Activated naive CD4-positive, alpha-beta T cell (primary cell): ENCODE measurements at places on chromosomes 2 and 18.

DNA sequence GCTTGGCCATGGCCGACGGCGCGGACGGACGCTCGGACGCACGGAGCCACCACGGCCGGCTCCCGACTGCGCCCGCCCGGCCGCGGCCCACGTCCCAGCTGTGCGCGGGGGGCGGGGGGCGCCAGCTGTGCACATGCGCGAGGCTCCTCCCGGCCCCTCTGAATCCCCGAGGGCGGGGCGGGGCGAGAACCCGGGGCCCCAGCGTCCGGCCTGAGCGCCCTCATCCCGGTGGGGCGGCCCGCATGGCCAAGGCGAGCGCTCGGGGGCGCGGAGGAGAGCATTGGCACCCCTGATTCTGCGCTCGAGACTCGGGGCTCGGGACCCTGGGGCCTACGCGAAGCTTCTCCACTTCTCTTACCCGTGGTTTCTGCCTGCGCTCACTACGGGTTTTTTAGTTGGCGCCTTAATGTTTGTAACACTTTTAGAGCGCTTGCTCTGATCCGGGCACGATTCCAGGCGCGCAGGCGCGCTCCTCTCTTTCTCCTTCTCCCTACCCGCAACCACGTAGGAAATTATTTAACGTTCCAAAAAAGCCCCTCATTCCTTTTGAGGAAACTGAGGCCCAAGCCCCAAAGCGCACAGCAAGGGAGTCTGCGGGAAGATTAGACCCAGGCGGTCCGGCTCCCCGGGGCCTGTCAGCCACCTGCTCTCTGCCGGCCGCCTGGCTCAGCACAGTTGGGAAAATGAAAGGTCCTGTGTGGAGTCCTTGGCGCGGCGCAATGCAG is at the start of gene PXDN:
PXDN (minus strand) TSS at position 70 of the 725 bp plus-strand sequence; CDS start at position 10, 60 bp downstream.
- DNase-seq = no peak

GRCh38 chr2:55965966-55966365 is 42.4 kb upstream of the EFEMP1 start:
- no peak for DNase-seq

DNA sequence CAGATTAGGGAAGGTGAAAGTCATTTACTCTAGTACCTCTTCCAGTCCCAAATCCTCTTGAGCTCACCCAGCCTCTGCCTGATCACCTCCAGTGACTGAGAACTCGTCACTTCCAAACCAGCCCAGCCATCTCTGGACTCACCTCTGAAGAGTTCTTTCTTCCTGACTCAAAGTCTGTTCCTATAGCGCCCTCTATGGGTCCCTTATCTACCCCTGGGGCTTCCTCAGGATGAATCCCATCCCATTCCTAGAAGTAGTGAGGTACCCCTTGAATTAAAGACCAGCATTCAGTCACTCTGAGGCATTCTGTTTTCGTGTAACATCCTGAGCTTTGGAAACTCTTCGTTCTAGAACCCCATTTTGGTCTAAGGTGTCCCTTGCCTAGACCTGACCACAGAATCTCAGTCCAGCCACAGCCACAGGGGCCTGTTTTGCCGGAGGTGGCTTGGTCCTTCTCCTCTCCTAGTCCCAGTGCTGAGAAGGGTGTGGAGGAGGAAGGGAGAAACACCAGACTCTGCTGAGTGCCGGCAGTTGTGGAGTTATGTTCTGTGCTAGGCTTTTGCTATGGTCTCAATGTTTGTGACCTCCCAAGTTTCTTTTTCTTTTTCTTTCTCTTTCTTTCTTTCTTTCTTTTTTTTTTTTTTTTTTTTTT is 32.7 kb downstream of the SIX3 start:
- DNase-seq = no peak

DNA sequence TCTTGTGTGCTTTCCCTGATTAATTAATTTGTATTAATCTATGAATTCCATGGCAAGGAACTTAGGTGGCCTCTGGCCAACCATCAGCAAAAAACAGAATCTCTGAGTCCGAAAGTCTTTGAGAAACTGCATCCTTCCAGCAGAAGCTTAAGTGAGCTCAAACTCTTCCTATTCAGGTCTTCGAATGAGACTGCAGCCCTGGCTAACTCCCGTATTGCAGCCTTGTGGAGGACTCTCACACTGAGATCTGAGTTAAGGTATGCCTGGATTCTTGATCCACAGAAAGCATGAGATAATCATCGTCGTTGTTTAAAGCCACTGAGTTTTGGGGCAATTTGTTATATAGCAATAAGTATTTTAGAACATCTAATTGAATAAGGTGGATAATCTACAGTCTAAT is 1143.9 kb upstream of the NXPH2 start:
- DNase-seq = no peak

GRCh38 chr2:239689985-239690384 is 289.2 kb upstream of the HDAC4 start:
- DNase-seq = no peak

- no peak for DNase-seq
Measured at GRCh38 chr2:138249207-138249606, 252.4 kb upstream of the SPOPL start.

DNA sequence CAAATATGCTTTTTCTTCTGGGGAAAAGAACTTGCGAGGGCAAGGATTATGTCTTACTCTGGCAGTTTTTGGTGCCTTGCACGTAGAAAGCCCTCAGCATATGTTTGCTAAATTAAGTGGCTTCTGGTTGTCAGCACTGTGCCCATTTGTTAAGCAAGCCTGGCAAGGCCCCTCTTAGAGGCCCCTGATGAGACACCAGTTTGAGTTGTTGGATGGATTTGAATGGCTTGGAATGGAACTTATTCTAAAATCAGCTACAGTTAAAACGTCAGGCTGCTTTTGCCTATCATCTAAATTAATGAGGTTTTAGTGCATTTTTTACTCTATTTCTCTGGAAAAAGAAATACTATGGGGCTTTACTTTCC is 28.2 kb downstream of the TMEM182 start:
- DNase-seq = no peak

- no peak for DNase-seq
Measured at GRCh38 chr2:242011516-242011915, 142.0 kb downstream of the RTP5 start.

GRCh38 chr18:11998193-11998592 is 16.9 kb downstream of the IMPA2 start:
- DNase-seq = no peak

DNA sequence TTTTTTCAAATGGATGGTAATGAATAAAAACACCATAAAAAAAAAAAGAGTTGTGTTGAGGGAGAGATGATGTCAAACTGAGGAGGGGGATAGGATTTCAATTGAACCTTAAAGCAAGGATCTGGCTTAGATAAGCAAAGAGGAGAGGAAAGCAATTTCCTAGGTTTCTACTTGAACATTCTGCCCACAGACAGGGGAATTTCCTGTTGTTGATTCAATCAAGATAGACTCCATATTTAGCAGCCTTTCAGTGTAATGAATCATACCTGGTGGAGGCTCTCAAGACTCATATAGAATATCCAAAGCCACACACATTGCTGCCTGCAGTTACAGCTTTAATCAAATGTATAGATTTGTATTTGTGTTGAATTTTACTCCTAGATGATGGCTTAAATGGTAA is 294.4 kb upstream of the PIK3C3 start:
- no peak for DNase-seq

GRCh38 chr2:85650456-85650855 is 17.5 kb downstream of the SFTPB start:
- no peak for DNase-seq

DNA sequence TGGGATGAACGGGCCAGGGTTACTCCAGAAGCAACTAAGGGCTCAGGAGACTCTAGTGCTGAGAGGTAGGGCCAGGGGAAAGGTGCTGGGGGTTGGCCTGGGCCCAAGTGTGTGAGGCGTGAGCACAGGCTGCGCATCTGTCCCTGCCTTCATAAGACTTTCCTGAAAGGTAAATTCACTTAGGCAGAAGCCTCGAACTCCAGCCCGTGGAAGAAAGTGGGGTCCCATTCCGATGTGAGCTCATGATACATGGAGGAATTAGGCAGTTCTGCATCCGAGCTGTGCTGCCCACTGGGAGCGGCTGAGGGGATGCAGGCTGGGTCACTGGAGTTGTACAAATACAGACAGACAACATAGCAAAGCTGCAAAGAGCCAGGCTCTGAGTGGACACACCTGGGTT is 16.2 kb downstream of the PARD6G start:
- no peak for DNase-seq

DNA sequence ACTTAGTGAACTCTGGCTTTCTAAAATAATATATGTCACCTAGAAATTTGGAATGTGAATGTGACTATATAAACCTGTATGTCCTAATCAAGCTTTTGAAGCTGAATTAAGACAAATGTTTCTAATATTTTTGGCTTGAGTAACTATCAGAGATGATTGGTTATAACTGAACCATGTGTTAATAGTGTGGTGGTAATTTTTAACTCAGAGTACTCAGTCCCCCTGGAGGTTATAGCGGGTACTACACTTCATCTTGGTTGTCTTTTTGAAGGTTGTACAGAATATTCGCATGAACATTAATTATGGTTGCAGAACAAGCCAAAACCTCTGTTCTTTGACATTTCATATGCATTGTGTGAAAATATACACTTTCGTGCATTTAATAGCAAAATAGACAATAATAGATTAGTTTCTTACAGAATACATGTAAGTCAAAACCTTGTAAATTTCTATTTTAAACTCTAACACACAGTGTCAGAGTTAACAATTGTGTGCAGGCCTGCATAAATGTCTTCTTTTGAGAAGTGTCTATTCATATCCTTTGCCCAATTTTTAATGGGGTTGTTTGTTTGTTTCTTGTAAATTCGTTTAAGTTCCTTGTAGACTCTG is 86.0 kb downstream of the OSBPL6 start:
- DNase-seq = no peak
